LNCaP clone FGC (cell line): ENCODE measurements at places on chromosomes 5 and 9.

DNA sequence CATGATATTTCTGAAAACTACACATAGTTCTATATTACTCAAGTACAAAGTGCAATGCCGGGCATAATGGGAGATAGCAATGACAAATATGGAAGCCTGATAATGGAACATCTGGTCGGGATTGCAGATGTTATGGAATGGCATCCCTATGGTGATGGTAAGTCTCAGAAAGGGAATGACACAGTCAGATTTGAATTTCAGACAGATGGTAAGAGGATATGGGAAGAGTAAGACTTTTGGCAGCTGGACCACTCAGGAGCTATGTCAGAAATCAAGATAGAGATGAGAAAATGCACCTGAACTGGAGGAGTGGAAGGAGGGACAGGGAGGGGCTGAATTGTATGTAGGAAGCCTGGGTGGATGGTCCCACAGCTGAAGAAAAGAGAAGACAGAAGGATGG lies 200.0 kb downstream of the DTWD2 start:
- no peak for DNase-seq

DNA sequence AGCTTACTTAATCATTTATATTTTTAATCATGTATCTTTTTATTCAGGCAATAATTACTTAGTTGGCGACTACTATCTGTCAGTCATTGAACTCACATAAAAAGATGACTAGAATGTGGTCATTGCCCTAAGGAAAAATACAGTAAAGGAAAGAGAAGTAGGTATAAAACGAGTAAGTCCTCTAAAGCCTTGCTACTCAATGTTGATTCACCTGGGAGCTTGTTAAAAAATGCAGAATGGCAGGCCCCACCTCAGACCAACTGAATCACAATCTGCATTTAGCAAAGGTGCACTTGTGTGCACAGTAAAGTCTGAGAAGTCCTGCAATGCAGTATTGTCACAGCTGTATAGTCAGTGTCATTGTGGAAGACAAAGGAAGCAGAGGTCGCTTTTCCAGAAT lies 592.4 kb downstream of the CSNK1G3 start:
- no peak for DNase-seq

- no peak for DNase-seq
Measured at GRCh38 chr5:84597904-84598303, 213.2 kb upstream of the EDIL3 start.

- DNase-seq: no peak
Measured at GRCh38 chr5:16143361-16144049, 36.1 kb downstream of the MARCHF11 start.

- DNase-seq: no peak
Measured at GRCh38 chr9:23635276-23635675, 190.8 kb downstream of the ELAVL2 start.

GRCh38 chr9:129826759-129827158 lies 2.8 kb upstream of the TOR1A start:
- no peak for DNase-seq

DNA sequence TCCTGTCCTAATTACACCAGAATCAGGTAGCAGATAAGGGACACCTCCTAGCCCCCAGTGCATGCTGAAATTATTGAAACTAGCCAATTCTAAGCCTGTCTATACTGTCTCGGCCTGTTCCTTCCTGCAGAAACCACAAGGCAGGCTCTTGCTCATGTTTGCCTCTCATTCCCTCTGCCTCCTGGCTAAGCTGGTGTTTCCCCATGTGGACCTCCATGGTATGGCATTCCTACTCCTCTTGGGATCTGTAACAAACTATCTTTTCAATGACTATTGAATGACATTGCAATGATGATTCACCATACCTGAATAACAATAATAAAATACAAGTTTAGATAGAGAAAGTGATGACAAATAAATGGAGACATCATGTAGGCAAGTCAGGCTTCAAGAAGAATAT lies 35.6 kb upstream of the ADAMTS16 start:
- no peak for DNase-seq

GRCh38 chr5:10726913-10727517 lies 34.0 kb downstream of the DAP start:
- DNase-seq: no peak
